ENCODE measurements at places on chromosomes 3 and 15. TPM values are rescaled to one million over a fixed set of nuclear protein-coding genes. Genes with fewer than 3 reads are reported as not detected.

Gene NEK10
- 2.0 TPM for total RNA-seq

- no peaks in the 10 kb centered on the region for H3K27me3 ChIP-seq
- no peaks in the 10 kb centered on the region for H3K36me3 ChIP-seq
- H3K27ac ChIP-seq = no peak overlapping the region
- no peak for DNase-seq
These were observed 245.6 kb upstream of the TRIM42 start for GRCh38 chr3:140432229-140432669.

Gene XIRP1
- not detected for total RNA-seq

- no peaks in the 10 kb centered on the region for H3K36me3 ChIP-seq
- H3K27me3 ChIP-seq = no peaks in the 10 kb centered on the region
- 0 out of 2 replicates have a peak, but pooled peaks cover 15% of the 10 kb centered on the region for H3K4me1 ChIP-seq
- no peak for DNase-seq
- no peak overlapping the region for H3K27ac ChIP-seq
- no peak overlapping the region for H3K4me3 ChIP-seq
These were observed 125.0 kb downstream of the RAP2B start for GRCh38 chr3:153287017-153287416.

DNA sequence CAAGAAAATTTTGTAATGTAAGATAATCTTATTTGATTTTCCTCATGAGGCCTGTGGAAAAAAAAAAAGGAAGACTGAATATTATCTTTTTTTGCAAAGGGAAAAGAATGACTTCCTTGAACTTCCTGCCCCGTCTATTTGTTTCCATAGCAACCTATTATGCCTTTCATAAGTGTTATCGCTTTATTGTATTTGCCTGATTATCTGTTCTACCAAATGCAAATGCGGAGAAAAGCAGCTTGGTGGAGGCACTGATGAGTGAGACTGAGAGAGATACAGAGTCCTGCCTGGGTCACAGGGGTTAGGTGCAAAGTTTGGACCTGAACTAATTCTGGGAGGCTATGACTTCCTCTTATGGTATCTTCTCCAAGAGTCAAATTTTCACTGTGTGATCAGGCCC lies 334.0 kb upstream of the KCNMB2 start:
- no peak overlapping the region for H3K4me3 ChIP-seq
- no peak for DNase-seq
- H3K27me3 ChIP-seq = no peaks in the 10 kb centered on the region
- no peak overlapping the region for H3K27ac ChIP-seq
- H3K4me1 ChIP-seq = peaks cover 6% of the 10 kb centered on the region

Gene AVEN
- total RNA-seq = 10.3 TPM

Gene ROPN1
- 0.27 TPM for total RNA-seq

DNA sequence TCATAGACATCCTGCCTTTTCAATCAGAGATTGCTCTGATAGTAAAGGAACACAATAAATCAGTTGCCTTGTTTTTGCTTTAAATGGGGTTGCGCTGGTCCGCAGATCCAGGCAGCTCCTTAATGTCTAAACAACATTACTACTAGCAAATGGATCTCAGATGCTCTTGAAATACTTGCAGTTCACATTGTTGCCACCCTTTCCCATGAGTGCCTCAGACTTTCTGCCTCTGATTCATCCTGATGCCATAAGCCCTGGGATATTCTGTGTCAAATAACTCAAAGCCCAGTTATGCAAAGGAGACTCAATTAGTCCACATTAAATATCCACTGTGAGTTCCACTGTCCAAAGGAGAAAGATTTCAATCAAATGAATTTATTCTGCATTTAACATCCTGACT lies 196.7 kb downstream of the PLCH1 start:
- no peaks in the 10 kb centered on the region for H3K27me3 ChIP-seq
- no peak overlapping the region for H3K4me3 ChIP-seq
- H3K36me3 ChIP-seq = no peaks in the 10 kb centered on the region
- H3K4me1 ChIP-seq = no peaks in the 10 kb centered on the region

GRCh38 chr3:122563717-122564025 lies 429 bp downstream of the PARP9 start:
- no peak for DNase-seq
- H3K36me3 ChIP-seq = no peaks in the 10 kb centered on the region
- H3K4me3 ChIP-seq = peak overlapping the region; percentile 89
- H3K4me1 ChIP-seq = peaks cover 15% of the 10 kb centered on the region
- no peaks in the 10 kb centered on the region for H3K27me3 ChIP-seq
- no peak overlapping the region for H3K27ac ChIP-seq

DNA sequence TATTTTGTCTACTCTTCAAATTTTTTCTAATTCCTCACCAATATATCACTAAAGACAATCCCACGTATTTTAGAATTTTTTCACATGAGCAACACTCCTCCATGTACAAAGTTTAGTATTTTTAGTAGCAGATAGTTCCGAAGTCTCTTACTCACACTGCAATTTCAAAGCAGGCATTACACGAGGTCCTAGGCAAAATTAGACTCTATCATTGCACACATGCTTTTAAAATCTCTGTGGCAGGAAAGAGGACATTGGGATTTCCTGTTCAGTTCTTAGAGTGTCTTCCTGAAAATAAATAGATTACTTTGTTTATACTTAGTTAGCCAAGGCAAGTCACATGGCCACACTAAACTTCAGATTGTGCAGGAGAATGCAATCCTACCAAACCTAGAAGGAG lies 847.7 kb downstream of the ROBO2 start:
- H3K27me3 ChIP-seq = no peaks in the 10 kb centered on the region
- H3K27ac ChIP-seq = no peak overlapping the region
- no peak for DNase-seq
- H3K4me1 ChIP-seq = no peaks in the 10 kb centered on the region
- H3K4me3 ChIP-seq = no peak overlapping the region

Gene ISLR2
- total RNA-seq = 0.27 TPM
